ENCODE measurements at places on chromosomes 2 and 18.
A peak's percentile ranks its signal among the peaks of the same experiment; 100 is the strongest.

DNA sequence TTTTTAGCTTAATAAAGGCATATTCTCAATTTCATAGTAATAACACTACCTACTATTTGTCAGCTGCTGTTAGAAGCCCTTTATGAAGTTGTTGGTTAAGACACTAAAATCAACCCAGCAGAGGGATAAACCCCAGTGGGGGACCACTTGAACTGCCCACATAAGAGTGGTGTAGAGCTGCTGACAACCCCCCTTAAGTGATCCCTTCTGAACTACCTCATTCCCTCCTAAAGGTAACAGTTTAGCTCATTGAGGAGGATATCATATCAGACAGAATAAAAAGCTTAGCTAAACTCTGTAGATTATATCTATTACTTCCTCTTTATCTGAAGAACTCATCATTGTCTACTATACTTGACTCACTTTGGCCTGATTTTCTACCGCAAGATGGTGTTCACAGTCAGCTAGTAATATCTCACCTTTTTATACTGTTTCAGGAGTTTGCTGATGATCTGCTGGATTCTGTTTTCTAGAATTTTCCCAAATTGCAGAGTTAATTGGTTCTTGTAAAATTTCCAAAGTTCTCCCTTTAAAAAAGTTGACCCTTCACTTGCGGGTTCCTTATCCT, 16.2 kb downstream of the GALM start:
- no peak for DNase-seq

DNA sequence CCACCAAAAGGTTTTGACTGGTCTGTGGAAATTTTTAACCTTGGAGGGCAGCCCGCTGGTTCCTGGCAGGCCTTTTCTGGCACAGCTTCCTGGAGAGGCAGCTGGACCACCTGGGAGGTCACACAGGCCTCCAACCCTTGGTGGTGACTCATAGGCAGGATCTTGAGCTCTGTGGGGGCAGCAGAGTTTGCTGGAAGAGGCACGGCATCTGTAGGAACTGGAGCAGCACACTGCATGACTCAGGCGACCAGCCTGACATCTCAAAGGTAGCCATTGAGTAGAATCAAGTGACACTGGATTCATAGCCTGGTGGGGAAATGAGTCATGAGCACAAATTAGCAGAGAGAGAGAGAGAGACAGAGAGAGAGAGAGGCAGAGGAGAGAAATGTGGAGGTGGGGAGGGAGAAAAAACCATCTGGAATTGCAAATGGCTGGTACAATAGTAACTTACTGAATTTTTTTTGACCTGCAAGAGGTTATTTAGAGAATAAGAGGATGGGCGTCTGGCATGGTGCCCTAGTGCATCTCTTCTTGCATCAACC, 57.4 kb downstream of the TRPM8 start:
- DNase-seq = peak; percentile 4

- no peak for DNase-seq
These were observed 1036.5 kb upstream of the CNTNAP5 start for GRCh38 chr2:122988395-122989221.

- no peak for DNase-seq
These were observed 443.7 kb downstream of the TNS1 start for GRCh38 chr2:217559084-217559483.

- no peak for DNase-seq
These were observed 1300.5 kb upstream of the DDX18 start for GRCh38 chr2:116513991-116514390.

- DNase-seq = no peak
These were observed 23.5 kb upstream of the SUCLG1 start for GRCh38 chr2:84482603-84483002.

DNA sequence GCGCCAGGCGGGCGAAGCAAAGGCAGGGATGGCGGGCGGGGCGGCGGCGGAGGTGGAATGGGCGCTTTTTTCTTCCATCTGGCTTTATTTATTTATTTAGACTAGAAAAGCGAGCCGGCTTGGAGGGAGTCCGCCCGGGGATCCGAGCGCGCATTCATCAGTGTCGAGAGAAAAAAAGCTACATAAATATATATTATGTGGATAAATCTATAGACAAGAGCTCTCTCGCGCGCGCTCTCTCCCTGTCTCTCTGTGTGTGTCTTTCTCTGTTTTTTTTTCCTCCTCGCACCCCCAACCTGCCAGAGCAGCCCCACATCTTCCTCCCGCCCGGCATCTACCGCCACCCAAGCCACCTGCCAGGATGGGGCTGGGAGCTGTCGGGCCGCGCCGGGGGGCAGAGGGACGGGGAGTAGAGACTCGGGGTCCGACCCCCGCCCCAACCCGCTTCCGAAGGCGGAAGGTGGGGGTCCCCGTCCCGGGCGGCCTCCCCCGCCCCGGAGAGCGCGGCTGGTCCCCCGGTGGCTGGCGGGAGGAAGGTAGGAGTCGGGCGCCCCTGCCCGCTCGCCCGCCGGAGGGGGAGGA, 972 bp upstream of the CELF4 start:
- DNase-seq = no peak
